Inflammatory macrophage treated with lipopolysaccharide for 1 hour (primary cell): ENCODE measurements at places on chromosomes 5 and 9.

DNA sequence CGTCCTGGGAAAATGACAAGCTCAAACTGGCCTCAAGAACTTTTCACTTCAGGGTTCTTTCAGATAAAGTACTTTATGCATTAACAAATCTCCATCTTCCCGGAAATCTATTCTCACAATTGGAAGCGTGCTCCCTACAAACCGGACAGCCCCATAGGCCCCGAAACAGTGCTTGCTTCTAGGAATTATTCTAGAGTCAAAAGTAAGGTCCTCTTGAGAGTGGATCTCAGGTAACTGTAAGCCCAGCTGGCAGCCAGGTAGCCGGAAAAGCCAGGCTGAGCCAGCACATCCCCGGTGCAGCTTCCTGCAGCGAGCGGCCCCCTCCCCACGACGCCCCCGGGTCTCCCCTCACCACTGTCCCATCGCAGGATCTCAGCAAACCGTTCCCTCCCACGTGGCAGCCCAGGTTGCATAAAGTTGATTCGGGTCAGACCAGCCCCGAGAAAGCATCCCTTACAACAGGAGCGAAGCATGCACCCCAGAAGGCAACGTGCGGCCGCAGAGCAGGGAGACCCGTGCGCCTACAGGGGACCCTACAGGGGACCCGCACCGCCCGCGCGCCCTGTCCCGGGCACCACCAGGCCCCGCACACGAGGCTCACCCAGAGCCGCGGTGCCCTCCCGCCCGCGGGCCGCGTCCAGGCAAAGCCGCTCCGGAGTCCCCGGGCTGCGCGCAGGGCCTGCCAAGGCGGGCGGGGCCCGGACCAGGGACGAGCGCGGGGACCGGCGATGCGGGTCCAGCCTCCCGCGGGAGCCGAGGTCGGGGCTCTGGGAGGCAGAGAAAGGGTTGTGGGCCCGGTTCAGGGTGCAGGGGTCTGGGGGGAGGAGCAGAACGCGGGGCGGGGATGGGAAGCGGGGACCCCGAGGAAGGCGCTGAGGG is 920 bp downstream of the LPCAT1 start:
- DNase-seq = no peak

- no peak for DNase-seq
These were observed 170.4 kb upstream of the COX7C start for GRCh38 chr5:86447362-86447761.

DNA sequence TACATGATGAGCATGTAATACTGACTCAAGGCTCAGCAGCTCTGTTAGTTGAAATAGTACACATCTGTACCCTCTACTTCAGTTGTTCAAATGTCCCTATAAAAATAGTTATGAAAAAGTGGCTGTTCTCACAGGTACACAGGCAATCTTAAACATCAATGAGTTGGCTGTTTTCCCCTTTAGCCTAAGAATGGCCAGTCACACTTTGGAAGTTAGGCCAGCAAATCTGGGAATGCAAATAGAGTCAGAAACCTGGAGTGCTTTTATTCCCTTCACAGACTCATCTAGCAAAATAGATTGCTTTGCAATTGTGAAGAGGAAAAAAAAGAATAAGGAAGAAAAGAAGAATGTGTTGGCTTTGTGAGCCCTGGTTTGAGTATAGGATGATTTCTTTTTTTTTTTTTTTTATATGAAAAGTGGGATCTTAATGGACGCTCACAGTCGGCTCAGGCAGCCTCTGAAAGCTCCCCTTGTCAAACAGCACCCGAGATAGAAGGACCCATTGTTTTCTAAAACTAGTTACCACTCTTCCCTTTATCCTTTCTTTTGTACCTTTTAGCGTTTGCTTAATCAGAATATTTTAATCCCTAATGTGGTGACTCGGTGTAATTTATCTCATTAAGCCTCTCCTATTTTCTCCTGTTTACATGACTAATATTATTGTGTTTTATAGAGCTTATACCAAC is 27.9 kb upstream of the TLE1 start:
- no peak for DNase-seq

DNA sequence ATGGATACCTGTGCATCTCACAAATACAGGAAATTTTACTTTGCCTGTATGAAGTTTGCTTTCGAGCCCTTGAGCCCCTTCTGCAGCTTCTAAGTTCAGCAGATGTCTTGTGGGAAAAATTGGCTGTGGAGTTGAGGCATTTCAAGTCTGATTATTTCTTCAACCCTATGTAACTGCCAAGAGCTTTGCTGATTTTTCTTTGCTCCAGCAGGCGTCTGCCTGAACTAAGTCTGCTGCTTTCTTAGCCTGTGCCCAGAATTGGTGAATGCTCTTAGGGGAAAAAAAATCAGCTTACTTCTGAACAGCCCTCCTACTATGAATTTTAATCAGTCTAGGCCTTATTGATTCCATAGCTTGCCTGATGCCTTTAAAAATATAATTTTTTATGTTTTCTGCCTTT is 41.2 kb downstream of the RIC1 start:
- no peak for DNase-seq

DNA sequence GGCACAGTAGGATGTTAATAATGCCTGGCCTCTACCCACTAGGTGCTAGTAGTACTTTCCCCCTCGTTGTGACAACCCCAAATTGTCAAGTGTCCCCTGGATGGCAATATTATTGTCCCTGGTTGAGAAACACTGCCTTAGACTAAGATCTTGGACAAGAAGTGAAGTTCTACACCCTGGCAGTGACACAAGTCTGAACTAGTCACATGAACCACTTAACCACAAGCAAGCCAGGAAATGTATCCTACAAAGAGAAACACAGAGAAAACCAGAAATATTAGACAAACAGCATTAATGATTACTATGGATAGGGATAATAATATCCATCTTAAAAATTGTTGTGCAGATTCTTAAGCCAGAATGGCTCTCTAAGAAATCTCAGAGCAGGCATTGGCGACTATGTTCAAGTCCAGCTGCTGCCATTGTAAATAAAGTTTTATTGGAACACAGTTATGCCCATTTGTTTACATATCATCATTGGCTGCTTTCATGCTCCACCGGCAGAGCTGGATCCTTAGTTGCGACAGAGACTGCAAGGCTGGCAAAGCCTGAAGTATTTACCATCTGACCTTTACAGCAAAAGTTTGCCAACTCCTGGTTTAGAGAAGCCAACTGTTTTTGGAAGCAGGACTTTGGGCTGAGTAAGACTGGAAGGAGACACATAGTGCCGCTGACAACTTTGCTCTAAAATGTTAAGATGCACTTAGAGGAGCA is 80.8 kb downstream of the NTRK2 start:
- no peak for DNase-seq

- no peak for DNase-seq
These were observed 14.4 kb downstream of the FREM1 start for GRCh38 chr9:14895806-14896205.

DNA sequence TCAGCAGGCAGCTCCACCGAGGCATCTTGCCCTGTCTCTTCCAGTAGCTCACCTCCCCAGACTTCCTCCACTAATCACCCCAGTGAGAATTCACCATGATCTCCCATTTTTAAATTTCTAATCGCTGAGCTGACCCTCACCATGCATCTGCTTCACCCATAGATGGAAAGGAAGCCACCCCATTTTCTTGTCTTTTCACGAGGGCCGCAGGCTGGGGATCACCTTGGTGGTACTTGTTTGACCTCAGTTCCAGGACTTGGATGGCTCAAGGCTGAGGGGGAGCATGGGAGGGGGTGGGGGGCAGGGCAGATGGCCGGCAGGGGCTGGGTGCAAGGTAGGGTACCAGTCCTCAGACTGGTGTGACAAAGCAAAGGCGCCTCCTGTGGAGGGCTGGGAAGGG is 3.6 kb downstream of the PROP1 start:
- no peak for DNase-seq

DNA sequence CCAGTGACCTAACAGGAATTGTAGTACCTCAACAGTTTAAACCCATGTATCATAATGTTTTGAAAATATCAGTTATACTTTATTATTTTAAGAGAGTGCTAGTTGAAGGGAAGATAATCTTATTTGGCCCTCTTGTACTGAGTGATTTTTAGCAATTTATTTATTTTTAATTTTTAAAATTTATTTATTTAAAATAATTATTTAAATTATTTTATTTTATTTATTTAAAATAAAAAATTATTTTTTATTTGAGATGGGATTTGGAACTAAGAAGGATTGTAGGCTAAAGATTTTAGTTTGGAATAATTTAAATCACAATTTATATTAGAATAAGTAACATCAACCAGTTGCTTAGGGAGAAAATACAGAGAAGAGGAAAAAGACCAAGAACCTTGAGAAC is 54.2 kb downstream of the NAA35 start:
- no peak for DNase-seq

- no peak for DNase-seq
These were observed 4.6 kb downstream of the CDKN2A start for GRCh38 chr9:21989440-21990189.

DNA sequence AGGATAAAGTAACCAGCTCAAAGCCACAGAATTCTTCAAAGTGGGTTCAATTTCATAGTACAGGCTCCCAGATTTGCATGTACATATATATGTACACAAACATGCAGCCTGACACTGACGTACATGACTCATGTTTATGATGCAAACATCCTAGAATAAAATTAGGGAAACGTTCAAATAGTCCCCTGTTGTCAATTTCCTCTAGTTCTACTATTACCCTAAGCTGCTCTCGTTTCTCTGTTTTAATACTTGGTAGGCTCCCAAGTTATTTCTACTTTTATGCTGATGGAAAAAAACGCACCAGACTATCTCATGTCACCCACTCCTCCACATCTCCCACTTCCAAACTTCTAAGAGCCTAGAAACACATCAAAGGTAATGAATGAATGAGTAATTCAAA is 229.7 kb downstream of the EPB41L4A start:
- peak; percentile 75 for DNase-seq

GRCh38 chr9:78713614-78714405 is 416.9 kb downstream of the PSAT1 start:
- DNase-seq = no peak
